Activated CD8-positive, alpha-beta memory T cell treated with anti-CD3 and anti-CD28 coated beads, Interleukin-2, amount 50 U/mL, for 4 hours (primary cell): ENCODE measurements at places on chromosomes 12 and 14.
A peak's percentile ranks its signal among the peaks of the same experiment; 100 is the strongest.

DNA sequence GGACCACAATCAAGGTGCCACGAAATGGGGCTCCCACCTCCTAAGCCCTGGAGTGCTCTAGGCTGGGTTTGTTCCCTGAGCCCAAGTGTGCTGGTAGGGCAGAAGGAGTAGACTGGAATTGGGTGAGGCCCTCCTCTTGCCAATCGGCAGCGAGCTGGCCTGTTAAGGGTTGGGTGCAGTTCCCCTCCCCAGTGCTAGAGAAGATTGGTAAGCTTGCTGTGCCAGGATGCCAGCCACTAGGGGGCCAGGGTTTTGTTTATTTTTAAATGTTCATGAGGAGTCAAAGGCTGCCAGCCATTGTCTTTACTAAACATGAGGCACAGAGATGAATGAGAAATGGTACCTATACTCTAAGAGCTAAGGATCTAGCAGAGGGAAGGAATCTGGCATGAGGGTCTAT is 79.7 kb downstream of the SPTB start:
- DNase-seq: no peak

GRCh38 chr12:26177283-26177682 is 18.1 kb upstream of the SSPN start:
- no peak for DNase-seq

DNA sequence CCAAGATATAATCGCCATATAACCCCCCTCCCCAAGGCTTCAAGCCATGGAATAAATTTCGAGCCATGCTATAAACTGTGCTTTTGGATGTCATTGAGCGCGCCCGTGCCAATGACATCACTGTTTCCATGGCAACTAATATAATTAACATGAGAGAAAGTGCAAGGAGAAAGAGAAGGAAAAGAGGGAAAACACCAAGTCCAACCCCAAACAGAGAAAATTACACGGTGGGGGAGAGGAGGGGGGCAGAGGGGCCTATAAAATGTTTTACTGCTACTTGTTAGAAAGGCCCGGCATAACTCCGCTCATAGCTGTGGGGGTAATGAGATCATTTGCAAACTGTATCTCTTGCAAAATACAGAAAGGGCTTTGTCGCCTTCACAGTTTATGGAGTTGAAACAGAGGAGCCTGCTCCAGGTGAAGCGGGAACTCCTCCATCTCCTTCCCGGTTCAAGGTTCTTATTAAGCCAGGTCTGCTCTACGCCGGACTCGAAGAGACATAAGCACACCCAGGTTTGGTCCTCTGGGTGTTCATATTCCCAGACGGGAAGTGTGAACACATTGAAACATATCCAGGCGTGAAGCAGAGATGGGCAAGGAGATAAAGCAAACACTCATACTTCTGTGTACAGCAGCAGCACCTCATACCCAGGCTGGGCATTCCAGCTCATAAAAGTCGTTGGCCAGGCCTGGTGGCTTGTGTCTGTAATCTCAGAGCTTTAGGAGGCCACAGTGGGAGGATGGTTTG is 99.1 kb upstream of the MAP1LC3B2 start:
- no peak for DNase-seq

DNA sequence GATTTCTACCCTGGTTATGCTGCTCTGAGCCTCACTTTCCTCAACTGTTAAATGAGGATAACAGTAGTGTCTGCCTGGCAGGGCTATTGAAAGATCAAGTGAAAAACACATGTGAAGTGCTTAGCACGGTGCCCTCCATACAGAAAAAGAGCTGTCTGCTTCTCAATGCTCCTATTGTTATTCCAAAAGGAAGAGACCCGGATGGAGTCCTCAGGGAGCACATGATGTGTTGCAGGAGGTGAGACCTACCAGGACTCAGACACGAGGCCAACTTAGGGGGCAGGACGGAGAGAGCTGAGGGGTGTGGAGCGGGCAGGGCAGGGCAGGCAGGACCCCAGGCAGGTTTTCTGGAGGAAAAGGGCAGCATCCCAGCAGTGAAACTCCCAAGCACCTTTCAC is 8.9 kb downstream of the FAIM2 start:
- no peak for DNase-seq

DNA sequence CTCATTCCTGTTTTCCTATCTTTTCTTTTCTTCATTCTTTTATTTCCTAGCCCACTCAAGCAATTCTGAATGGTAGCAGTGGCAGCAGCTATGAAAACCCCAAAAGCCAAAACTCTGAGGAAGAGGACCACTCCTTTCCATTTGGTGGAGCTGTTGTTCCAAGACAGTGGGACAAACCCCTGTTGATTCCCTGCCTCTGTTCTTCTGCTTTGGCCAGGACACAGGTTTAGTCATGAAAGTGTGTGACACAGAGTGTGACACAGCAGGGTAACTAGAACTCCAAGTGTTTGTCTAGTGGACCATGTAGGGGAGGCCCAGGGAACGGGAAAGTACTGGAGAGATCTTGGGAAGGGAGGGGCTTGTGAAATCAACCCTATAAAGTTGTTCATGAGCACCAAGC is 71.1 kb downstream of the PTCSC3 start:
- DNase-seq: no peak

DNA sequence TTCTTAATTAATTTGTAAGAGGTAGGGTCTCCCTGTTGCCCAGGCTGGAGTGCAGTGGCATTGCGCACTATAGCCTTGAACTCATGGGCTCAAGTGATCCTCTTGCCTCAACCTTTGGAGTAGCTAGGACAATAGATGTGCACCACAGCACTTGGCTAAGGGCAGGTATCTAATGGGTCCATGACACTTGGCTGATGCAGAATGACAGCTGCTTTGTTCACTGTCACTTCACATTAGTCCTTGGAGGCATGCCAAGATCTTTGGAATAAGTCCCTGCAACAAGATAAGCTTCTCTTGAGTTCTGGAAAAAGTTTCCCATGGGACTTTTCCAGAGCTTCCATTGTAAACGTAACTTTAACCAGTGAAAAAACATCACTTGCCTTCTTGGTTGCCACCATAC is 23.4 kb downstream of the COQ6 start:
- DNase-seq: no peak

DNA sequence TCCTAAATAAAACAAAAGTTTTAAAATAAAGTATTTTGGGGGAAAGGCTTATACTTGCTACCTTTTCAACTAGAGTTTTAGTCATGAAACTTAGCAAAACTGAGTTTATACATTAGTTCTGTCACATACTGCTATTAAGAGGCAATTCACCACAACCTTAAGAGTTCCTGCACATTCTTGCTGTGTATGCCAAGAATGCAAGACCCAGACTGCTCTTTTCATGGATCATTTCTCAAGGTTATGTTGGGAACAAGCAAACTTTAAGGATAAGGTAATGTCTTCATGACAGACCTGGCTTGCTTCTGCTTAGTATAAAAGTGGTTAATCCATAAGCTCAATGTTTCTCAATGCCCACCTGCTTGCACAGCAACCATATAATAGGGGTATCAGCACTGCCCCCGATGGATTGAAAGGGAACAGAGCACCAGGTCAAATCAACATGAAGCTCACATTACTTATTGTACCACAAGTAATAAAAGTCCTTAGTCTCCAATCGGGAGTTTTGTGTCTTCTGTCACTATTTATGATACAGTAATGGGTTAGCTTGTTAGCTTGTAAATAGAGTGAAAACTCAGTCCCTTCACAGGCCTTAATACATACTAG is 67.6 kb downstream of the KIF21A start:
- no peak for DNase-seq

DNA sequence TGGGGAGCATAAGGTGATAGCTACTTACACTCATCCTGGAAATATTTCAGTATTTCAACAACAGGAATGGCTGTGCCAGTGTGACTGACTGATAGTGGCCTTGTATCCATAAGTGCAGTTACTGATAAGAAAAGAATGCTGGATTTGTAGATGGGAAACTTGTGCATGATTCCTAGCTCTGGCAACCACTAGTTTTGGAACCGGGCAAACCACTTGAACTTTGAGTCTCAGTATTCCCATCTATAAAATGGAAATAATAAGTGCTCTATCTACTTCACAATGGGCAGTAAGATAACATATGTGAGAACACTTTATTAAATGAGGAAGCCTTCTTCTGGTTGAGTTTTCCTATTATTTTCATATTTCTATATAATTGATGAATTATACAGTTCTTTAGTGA is 77.2 kb downstream of the TPH2 start:
- no peak for DNase-seq

DNA sequence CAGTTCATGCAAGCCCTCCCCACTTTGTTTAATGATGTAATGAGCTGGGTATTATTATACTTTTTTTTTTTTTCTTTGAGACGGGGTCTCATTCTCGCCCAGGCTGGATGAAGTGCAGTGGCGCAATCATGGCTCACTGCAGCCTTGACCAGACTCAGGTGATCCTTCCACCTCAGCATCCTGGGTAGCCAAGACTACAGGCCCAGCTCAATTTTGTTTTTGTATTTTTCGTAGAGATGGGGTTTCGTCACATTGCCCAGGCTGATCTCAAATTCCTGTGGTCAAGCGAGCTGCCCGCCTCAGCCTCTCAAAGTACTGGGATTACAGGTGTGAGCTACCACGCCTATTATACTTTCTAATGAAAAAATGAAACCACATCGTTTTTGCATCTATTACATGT is 4.5 kb upstream of the DCAF11 start:
- DNase-seq: no peak

- DNase-seq: peak; percentile 83
Measured at GRCh38 chr14:32202998-32203882, at the start of gene RNU6-8. Gene RNU6-8, minus strand, starts transcription at chr14:32203269.

- DNase-seq: no peak
Measured at GRCh38 chr14:97843066-97843465, 1045.9 kb downstream of the VRK1 start.

DNA sequence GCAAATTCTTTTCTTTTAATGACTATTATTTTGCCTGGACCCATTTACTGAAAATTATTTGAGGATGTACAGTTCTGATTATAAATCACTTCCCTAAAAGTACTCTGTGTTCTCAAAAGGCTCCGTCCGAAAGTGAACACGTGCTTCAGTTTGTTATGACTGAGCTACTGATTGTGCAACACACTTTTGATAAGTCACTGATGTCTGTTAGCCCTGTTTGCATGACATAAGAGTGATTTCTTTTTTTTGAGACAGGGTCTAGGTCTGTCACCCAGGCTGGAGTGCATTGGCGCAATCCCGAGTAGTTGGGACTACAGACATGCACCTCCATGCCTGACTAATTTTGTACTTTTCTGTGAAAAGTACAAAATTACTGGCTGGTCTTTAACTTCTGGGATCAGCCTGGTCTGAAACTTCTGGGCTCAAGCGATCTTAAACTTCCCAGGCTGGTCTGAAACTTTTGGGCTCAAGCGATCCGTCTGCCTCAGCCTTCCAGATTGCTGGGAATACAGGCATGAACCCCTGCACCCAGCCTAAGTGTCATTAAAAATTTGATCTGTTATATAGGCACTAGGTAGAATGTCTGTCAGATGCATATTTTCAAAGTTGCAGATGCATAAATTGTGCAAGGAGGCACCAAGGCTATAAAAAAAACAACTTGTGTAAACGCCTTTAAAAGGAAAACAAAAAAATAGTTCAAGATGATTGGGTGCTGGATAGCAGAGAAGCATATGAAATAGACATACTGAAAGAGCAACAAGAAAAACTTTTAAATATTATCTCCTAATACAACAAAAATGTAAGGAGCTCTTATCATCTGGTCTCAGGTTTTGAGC is 111.5 kb downstream of the SRGAP1 start:
- DNase-seq: no peak

DNA sequence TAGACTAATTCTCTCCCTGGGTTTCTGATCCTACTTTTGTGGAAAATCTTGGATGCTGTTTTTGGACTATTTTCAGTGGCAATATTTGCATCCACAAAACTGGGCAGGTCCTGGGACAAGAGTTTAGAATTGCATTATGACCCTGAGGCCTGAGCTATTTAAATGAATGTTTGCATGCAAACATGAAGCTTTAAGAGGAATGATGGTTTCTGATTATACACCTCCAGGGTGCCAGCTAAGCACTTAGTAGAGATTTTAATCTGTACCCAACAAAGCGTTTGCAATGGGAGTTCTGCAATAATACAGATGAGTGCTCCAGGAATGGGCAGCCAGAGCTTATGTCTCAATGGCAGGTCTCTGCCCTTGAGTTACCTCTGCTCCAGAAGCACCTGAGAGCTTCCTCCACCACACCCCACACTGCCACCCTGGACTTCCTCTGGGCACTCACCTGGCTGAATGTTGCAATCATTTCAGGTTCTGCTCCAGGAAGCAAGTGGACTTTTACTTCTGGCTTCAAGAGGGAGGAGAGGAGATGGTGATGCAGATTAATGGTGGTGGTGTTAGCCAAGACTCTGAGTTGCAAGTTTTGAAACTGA is 6.0 kb upstream of the SPTLC2 start:
- no peak for DNase-seq

DNA sequence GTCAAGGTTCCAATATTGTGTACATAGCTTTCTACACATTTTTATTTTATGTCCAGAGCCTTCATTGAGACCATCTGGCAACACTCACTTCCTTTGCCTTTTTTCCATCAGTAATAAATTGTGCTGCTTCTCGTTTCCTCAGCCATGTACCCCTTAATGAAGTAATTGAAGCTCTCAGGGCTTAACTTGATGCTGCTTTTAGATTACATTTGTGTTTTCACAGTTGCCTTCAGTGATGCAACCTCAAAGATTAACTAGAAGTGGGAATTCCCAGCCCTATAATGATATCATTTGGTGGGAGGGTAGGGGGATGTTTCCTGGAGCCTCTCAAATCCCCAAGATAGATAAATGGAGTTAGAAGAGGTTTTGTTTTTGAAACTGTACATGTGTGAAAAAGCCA is 80.2 kb upstream of the KRR1 start:
- DNase-seq: no peak

DNA sequence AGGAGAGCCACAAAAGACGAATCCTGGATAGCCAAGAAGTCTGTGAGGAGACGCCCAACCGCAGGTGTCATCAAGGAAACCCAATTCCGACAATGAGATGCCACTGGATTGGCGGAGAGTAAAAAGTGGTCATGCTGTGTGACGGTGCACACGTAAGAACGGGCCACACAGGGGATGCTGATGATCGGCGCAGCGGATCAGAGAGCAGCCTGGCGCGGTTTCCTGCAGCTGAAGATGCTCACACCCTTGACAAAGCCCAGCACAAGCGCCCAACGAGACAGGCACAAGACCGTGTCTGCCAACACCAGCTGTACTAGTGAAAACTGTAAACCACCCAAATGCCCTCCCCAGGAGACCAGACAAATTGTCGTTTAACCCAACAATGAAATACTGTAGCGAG is 55.8 kb downstream of the CCDC85C start:
- DNase-seq: no peak

- no peak for DNase-seq
Measured at GRCh38 chr12:115312901-115313300, 628.9 kb upstream of the TBX3 start.

DNA sequence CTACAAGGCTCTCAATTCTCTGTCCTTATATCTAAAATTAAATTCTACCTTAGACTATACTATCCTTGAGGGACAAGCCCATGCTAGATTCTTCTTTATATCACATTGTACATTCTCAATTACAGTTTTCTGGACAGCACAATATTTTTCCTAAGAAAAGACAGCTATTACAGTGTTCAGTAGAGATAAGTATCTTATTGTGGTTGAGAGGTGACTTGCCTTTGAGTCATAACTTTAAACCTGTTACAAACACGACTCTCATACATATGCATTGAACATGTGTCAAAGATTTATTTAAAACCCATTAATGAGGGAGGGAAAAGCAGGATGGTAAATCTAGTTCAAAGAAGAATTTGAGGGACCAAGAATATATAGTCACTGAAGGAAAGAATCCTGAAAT is 61.1 kb downstream of the TPH2 start:
- DNase-seq: no peak
